Stimulated activated CD8-positive, alpha-beta memory T cell treated with anti-CD3 and anti-CD28 coated beads, Interleukin-7, amount 100 ng/mL, for 1 hour (primary cell): ENCODE measurements at places on chromosomes 16 and 17.
A peak's percentile ranks its signal among the peaks of the same experiment; 100 is the strongest.

DNA sequence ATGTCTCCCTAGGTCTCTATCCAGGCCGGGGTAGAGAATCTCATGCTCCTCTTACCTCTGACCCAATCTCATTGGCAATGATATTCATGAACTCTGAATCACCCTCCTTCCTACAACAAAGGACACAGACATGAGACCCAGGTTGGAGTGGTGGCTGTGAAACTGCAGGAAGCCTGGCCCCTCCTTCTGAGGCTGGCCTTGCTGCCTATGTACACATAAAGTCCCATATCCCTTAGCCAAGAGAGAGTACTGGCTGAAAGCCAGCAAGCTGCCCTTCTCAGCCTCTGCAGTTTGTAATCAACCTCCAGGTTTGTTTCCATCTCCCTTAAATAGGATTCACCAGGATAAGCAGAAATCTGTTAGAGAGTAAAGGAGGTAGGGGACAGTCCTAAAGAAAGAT lies 10.6 kb downstream of the AARSD1 start:
- no peak for DNase-seq

DNA sequence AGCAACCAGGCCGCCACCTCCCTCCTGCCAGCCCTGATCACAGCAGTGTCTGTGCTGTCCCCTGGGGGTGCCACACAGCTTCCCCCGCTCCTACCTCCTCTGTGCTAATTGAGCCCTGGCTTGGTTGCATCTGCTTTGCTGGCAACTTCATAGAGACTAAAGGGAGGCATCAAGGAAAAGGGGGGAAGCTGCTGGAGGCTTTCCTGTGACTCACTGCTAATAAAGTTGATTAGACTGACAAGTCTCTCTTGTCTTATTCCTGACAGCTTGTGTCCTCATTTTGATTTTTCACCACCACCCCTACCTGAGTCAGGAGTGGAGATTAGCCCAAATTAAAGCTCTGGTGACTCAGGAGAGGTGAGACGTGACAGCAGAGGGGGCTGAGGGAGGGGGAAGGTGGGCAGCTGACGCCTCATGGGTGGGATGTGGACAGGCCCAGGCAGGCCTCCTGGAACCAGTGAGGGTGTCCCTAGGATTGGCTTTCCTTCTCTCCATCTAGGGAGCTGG lies 310.0 kb downstream of the CBLN1 start:
- DNase-seq: no peak

DNA sequence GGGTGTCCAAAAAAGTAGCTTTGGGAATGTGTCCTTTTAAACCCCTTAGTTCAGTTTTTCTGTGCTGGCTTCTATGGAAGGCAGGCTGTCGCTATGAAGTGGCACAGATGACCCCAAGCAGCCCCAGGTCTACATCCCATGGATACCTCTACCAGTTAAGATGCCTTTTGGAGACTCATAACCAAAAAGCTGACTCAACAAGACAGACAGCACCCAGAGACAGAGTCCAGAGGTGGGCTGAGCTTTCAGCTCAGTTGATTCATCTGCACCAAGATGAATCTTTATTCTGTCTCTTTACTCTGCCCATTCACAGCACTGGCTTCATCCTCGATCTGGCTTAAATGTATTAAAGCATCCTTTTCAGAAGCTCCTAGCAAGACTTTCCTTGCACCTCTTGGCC lies 29.8 kb upstream of the RBBP6 start:
- no peak for DNase-seq

- DNase-seq: no peak
Measured at GRCh38 chr17:65559461-65559803, 2.0 kb downstream of the AXIN2 start.

- peak; percentile 61 for DNase-seq
Measured at GRCh38 chr16:57041182-57042156, 50.9 kb upstream of the CPNE2 start.

DNA sequence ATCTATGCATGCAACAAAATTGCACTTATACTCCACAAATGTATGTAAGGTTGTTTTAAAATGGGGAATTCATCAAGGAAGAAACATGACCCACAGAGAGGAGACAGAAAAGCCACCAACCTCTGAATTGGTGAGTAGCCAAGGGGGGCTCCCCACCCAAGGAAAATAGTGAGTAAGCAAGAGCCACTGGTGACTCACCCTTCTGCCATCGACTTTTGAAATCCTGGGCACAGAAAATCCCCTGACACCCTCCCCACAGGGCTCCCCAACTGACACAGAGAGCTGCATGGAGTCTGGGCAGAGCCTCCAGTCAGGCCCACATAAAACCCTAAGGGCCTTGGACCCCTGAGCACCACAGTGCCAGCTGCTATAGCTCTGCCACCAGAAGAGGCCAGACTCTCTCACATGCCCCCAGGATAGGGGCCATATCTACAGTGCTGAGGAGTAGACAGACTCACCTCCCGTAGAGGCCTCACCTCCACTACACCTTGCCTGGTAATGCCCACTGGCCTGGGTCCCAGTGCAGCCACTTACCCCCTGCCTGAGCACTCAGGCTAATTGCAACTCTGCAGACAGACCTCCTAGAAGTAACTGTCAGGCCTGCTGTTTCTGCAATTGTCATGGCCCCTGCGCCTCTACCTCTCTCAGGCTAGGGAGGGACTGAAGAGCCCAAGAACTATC lies 244.7 kb upstream of the WSB1 start:
- DNase-seq: no peak

DNA sequence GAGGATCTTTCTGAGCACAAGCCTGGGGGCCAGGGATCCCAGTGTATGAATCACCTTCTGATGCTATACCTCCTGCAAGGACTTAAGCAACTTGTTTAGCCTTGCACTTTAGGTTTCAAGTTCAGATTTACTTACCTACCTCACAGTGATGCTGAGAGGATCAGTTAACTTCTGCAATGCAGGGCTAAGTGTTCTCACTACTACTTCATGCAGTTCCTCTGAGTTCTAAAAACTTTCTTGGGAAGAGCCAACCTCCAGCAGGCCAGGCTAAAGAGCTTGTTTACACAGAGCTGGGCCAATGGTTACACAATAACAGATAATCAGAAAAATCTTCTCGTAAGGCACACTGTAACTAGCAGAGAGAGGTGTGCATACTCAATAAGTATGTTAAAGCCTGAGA lies 13.0 kb downstream of the VEZF1 start:
- DNase-seq: no peak

DNA sequence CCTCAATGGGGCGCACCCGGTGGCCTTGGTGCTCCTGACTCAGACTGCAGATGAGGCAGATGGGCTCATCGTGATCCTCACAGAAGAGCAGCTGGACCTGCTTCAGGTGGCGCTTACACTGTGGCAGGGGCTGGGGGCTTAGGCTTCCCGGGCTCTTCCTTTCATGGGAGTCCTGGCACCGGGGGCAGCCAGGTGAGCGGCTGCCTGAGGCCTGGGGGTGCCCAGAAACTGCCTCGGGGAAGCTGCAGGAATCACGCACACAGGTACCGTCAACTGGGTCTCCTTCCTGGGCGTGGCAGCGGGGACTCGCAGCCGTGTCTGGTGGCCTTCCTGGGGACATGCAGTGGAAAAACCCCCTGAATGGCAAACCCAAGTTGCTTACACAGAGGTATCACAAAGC lies 7.0 kb downstream of the MEFV start:
- DNase-seq: no peak

- no peak for DNase-seq
Measured at GRCh38 chr17:18328643-18329204, 13.6 kb downstream of the SMCR8 start.

GRCh38 chr17:56809106-56809819 lies 24.5 kb downstream of the C17orf67 start:
- DNase-seq: no peak

DNA sequence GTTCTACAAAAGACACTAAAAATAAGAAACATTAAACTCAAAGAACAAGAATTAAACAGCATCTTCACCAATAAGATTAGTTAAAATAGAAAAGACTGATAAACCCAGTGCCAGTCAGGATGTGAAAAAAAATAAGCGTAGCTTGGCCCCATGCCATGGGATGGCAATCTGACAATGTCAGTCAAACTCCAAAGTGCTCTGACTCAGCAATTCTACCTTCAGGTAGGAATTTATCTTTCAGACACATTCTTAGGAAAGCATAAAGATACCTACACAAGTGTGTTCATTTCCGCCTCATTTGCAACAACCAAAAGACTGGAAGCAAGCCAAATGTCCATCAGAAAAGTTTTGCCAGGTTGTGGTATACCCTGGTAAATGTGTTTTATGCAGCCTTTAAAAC lies 9.1 kb upstream of the MPO start:
- DNase-seq: no peak

GRCh38 chr16:70250748-70251628 lies 752 bp downstream of the EXOSC6 start:
- no peak for DNase-seq

DNA sequence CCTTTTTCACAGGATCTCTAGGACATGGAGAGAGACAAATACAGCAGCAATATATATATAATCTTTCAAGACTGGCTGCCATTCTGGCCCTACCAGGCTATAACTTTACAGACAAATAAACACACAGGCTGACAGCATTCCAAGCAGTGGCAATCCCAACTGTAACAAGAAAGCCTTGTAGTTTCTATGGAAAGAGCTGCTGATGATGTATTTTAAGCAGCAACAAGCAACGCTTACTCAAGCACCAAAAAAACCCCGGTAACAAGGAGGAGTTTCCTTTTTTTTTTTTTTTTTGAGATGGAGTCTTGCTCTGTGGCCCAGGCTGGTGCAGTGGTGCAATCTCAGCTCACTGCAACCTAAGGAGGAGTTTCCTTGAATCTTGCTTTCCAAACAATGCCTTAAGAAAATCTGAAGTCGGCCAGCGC lies 23.2 kb downstream of the LSM12 start:
- no peak for DNase-seq

- no peak for DNase-seq
Measured at GRCh38 chr17:77602883-77603640, 355.4 kb upstream of the TNRC6C start.

DNA sequence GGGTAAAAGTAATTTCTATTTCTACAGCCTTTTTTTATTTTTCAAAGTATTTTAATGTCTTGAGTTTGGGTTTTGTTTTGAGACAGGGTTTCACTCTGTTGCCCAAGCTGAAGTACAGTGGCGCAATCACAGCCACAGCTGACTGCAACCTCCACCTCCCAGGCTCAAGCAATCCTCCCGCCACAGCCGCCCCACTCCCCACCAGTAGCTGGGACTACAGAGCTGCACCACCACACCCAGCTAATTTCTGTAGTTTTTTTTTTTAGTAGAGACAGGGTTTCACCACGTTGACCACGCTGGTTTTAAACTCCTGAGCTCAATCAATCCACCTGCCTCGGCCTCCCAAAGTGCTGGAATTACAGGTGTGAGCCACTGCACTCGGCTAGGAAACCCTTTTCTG lies 44.0 kb downstream of the TUBD1 start:
- no peak for DNase-seq

DNA sequence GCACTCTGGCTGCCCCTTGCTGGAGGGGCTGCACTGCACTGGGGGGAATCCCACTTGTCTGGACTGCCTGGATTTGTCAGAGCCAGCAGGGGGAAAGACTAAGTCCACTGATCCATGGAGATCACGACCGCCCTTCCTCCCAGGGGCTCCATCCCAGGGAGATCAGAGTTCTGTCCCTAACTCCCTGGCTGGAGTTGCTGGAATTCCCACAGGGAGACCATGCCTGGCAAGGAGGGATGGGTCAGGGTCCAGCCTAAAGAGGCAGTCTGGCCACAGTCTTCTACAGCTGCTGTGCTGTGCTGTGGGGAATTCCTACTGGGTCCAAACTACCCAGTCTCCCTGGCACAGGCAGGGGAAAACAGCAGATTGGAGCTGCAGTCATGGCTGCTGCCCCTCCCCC lies 311.9 kb downstream of the ZFHX3 start:
- no peak for DNase-seq

- DNase-seq: no peak
Measured at GRCh38 chr17:72519598-72519936, 398.7 kb downstream of the SOX9 start.

GRCh38 chr16:79554912-79555311 lies 45.6 kb downstream of the MAF start:
- no peak for DNase-seq

DNA sequence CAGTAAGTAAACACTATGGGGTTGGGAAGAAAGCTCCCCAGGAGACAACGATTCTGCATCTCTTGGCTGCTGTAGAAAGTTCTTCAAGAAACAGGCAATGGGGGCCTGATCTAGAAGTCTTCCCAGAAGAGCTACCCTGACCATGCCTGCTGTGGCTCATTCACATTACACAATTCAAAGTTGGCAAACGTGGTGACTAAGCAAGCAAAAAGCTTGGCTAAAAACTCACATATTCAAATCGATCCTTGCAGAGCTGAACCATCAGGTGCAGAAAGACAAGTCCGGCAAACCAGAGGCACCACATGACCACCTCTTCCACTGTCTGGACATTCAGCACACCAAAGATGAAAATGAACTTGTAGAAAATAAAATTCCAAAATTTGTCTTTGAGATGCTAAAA lies 16.1 kb downstream of the AMFR start:
- no peak for DNase-seq

- no peak for DNase-seq
Measured at GRCh38 chr17:45345554-45346215, 28.9 kb upstream of the MAP3K14 start.

GRCh38 chr16:53672461-53672860 lies 31.2 kb downstream of the RPGRIP1L start:
- no peak for DNase-seq

GRCh38 chr16:88927661-88928060 lies 49.3 kb downstream of the CBFA2T3 start:
- DNase-seq: no peak

DNA sequence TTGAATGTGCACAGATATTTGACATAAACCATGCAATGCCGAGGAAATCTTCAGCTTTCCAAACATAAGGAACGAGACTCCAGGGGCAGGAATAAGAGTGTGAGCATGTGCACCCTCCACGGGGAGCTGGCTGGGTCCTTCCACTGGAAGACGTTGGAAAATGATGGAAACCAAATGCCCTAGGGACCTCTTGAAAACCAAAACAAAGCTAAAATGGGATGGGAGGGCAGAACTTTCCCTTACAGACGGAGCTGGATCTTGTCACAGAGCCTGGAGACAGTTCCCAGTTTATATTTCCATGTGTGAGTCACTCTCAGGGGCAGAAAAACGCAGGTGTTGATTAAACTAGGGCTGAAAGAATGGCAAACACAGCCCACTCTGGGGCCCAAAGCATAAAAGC lies 34.4 kb upstream of the DNAH17 start:
- no peak for DNase-seq

DNA sequence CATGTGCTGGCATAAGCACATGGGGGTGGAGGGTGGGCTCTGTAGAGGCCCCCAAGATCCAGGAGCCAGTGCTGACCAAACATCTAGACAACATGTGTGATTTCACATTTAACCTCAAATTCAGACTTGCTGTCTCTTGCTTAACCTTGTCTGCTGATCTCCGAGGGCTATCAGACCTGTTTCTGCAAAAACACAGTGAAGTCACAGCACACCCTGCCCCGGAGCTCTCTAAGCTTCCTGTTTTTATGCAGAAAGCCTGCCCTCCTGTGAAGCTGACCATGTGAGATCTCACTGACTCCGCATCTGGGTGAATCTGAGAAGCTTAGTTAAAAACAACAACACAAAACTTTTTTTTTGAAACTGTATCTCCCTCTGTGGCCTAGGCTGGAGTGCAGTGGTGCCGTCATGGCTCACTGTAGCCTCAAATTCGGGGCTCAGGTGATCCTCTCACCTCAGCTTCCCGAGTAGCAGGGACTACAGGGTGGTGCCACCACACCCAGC lies 6.6 kb upstream of the DPEP2 start:
- DNase-seq: no peak
